ENCODE measurements at places on chromosomes 11 and 22. TPM values are rescaled to one million over a fixed set of nuclear protein-coding genes. Genes with fewer than 3 reads are reported as not detected.
A peak's percentile ranks its signal among the peaks of the same experiment; 100 is the strongest.

GRCh38 chr11:6225896-6226295, 8.5 kb downstream of the FHIP1B start:
- DNase-seq: no peak

DNA sequence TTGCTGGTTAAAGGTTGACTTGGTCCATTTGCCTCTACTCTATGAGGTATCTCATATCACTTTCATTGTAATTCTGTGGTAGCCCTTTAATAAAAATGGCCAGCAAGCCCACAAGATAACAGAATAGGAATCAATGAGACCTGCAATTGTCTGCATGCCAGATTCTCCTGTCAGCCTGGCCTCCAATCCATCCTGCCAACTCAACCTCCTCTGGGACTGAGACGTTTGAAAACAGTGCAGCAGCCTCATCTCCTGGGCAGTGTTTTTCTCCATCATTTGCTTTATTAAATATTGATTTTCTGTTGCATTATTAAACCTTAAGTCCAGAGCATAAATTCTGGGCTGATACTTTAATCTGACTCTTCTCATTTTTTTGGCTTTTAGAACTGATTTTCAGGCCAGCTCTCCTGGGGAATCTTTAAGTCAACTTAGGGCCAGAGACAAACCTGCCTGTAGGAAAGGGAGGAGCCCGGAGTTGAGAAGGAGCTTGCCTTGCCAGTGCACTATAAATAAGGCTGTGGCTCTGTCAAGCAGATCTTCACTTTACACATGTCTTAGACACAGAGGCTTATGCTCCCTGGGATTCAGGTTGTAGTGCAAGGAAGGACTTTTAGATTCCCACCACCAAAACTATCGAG, 798.0 kb downstream of the NTM start:
- no peak for DNase-seq

The RAD9A gene
- total RNA-seq: 13.8 TPM

The RFPL2 gene
- not detected for total RNA-seq

The CCDC81 gene
- 0.32 TPM for total RNA-seq

GRCh38 chr11:77530879-77531278, 57.0 kb upstream of the PAK1 start:
- DNase-seq: no peak

The OTOG gene
- total RNA-seq: not detected

GRCh38 chr11:118612378-118612777, 5.0 kb downstream of the PHLDB1 start:
- DNase-seq: peak; percentile 85

The TUBA8 gene
- 149 TPM for total RNA-seq

GRCh38 chr22:45787759-45788158, 116.1 kb downstream of the ATXN10 start:
- no peak for DNase-seq

The ANKK1 gene
- total RNA-seq: not detected

GRCh38 chr11:113382121-113382520, 5.5 kb upstream of the ANKK1 start:
- no peak for DNase-seq

DNA sequence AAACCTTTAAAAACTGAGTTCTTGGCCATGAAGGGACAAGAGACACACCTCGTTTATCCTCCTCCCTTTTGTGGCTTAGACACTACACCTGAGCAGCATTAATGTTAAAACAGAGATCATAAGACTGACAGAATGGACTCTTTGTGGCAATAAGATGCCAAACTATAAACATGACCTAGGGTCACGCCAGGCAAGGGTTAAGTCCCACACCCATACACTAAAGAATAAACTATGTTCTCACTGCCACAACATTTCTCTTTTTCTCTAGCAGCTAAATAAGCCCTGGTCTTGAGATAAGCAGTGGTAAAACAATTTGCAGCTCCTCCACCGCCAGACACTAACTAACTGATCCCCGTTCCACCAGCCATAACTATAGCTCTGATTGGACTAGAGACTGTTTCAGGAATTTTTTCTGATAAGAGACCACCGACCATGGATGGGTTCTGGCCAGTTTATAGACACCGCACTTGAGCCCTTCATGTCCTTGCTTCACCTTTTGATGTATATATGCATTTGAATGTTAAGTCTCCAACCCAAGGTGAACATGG, 4.9 kb upstream of the SLCO2B1 start:
- no peak for DNase-seq
